ENCODE measurements at places on chromosomes 6 and 20.

DNA sequence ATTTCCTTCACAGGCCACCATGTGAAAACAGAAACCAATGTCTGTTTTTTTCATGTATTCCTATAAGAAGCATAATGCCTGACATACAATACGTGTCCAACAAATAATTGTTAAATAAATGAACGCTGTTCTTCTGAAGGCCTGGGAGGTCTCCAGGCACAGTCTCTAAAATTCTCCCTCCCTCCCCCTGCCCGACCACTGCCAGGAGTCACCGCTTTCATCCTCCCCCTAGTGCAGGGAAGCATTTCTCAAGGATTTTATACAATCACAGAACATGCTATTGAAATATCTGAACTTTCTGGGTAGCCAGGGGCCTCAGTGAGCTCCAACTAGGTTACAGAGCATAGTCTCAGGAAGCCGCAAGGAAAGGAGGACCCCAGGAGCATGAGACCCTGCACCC, 95.3 kb downstream of the ZNF217 start:
- no peak for DNase-seq

- no peak for DNase-seq
These were observed 5.4 kb downstream of the SMAP1 start for GRCh38 chr6:70673054-70673453.

- no peak for DNase-seq
These were observed 175.4 kb upstream of the ZNF217 start for GRCh38 chr20:53769041-53769440.

DNA sequence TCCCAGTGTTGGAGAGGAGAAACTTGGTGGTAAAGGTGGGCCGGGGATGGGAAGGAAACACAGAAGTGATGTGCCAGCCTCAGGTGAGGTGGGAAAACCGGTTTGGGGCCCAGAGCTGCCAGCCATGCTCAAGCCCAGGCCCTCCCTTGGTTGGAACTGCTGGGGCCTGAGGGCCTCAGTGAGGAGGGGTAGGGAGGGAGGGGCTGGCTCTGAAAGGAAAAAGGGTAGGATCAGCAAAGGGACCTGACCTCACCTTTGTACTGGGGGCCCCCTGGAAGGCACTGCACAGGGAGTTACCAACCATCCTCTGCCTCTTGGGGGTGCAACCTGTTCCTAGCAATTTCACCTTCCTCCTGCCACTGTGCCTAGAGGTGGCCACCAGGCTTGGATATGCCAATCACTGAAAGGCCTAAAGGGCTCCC, 1.8 kb upstream of the SPEF1 start:
- DNase-seq, result no peak

- peak; percentile 96 for DNase-seq
These were observed 40.3 kb upstream of the TLDC2 start for GRCh38 chr20:36835453-36836198.

DNA sequence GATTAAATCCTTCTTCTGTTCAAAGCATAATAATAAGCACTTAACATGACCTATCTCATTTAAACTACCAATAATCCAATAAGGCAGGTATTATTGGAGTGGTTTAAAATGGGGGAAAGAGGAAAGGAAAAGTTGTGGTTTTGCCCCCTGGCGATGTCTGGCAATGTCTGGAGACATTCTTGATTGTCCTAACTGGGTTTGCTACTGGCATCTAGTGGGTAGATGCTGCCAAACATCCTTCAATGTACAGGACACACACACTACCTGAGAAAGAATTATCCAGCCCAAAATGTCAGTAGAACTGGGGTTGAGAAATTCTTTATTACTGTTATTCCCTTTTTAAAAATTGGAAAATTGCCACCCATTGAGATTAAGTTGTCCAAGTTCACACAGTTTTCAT, 25.2 kb upstream of the SRSF6 start:
- no peak for DNase-seq

- DNase-seq, result no peak
These were observed 239.1 kb downstream of the THBS2 start for GRCh38 chr6:169014211-169015197.

- DNase-seq, result no peak
These were observed 2.0 kb downstream of the COL9A3 start for GRCh38 chr20:62818592-62819493.

DNA sequence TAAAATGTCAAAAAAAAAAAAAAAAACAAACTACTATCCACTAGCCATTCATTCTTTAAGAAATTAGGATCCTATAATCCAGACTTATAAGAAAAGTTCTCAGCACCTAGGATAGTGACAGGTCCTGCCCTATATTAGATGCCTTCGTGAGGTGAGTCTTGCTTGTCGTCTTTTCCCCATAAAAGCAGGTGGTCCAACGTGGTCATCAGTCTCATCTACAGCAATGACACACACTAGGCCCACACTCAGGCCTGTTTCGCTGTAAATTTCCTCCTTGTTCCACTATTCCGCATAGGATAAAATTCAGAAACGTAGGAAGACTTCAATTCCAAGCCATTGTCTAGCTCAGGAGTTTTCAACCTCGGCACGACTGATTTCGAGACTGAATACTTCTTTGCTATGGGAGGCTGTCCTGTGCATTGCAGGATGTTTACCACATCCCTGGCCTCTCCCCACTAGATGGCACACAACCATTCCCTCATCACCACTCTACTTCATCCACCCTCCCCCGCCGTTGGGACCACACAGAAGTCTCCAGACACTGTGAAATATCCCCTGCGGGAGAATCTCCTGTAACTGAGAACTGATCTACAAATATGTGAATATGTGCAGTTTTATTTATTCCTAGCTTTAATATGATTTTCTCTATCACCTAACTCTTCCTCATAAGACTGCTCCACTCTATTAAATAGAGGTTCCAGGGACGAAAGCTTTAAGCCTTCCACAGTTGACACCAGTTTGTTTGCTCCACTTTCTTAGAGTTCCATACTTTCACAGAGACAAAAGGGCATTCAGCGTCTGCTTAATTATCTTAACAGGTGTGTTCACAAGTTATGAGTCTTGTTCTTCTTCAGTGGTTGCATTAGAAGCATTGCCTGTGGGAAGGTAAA, 346.3 kb downstream of the BMP2 start:
- no peak for DNase-seq

- no peak for DNase-seq
These were observed 1.9 kb upstream of the TMEM242 start for GRCh38 chr6:157325069-157325805.

- no peak for DNase-seq
These were observed 13.3 kb downstream of the FRK start for GRCh38 chr6:116047173-116047933.

DNA sequence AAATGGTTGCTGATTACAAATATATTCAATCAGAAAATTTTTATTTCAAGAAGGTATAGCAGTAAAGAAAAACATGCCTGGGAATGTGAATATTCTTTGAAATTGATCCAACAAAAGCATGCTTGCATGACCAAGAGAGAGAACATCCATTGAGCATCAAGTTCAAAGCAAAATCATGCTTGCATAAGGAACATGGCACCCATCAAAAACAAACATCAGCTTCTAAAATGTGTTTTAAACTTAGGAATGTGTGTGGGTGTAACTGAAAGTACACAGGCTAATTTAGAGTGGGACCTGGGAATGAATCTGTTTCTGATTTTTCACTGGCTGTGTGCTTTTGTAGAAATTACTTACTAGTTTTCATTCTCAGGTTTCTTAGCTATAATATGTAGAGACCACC, 5.6 kb downstream of the SLC17A5 start:
- no peak for DNase-seq
